ENCODE measurements at places on chromosomes 13 and 19. TPM values are rescaled to one million over a fixed set of nuclear protein-coding genes. Genes with fewer than 3 reads are reported as not detected.

GRCh38 chr13:111898956-111899713, 167.8 kb upstream of the SOX1 start:
- no peak for DNase-seq

DNA sequence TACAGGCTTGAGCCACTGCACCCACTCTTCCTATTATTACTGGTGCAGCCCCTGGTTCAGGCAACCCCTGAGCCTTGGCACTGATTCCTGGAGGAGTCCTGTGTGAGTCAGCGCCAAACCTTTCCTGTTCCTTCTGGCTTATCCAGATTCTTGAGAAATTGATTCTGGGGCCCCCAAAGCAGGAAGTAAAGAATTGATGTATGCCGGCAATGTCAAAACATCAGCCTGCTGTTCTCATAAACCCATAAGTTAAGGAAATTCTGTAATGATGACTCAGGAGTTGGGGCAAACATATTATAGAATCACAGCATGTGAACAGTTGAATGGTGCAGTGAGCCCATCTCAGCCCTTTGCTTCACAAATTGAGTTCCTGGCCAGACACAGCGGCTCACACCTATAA, 1.4 kb upstream of the OR7G3 start:
- no peak for DNase-seq

GRCh38 chr13:24407844-24408243, 98.5 kb downstream of the C1QTNF9 start:
- peak; percentile 9 for DNase-seq

DNA sequence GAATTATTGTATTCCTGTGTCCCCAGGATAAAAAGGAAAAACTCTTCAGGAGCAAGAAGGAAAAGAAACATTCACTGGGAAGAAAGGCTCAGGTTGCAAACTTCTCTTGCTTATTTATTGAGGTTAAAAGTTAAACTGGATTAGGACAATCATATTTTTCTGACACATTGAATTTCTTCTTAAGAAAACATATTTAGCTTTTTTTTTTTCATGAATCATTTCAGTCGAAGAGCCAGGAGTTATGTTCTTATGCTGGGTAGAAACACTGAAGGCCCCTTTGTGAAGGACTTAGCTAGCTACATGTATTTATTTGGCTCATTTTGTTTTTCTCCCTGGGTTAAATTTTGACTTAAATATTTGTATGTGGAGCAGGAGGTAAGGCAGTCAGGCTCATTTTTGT, 434.0 kb downstream of the KLF5 start:
- DNase-seq: no peak

- DNase-seq: no peak
Observed at GRCh38 chr19:57310792-57311191, 9.5 kb upstream of the ZNF543 start.

GRCh38 chr19:36340786-36341372, 38.1 kb downstream of the ZFP14 start:
- DNase-seq: no peak

DNA sequence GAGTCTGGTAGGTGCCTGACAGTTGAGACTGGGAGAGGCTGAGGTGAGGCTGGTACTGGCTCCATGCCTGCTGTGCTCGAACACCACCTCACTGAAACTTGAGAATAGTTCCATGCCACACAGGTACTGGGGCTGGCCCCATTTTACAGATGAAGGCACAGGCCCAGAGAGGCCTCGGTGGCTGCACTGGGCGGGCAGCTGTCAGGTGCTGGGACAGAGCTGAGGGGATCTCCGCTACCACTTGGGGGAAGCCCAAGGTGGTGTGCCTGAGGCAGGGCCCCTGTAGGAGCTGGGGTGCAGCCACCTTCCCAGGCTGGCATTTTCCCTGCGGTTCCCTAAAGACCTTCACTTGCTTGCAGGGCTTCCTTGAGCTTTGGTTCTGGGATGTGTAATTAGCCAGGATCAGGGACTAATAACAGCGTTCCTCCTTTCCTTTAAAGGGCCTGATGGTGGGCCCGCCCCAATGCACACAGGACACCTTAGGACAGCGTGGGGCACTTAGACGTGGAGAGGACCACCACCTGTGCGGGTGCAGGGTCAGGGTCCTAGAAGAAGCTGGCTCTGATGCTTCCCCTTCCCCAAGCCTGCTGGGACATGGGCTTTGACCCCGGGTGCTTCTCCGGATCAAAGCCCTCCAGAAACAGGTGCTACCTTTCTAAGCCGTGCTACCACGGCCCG, 23.6 kb downstream of the CAPN12 start:
- DNase-seq: no peak

GRCh38 chr19:40279120-40279551, 6.0 kb downstream of the AKT2 start:
- no peak for DNase-seq

DNA sequence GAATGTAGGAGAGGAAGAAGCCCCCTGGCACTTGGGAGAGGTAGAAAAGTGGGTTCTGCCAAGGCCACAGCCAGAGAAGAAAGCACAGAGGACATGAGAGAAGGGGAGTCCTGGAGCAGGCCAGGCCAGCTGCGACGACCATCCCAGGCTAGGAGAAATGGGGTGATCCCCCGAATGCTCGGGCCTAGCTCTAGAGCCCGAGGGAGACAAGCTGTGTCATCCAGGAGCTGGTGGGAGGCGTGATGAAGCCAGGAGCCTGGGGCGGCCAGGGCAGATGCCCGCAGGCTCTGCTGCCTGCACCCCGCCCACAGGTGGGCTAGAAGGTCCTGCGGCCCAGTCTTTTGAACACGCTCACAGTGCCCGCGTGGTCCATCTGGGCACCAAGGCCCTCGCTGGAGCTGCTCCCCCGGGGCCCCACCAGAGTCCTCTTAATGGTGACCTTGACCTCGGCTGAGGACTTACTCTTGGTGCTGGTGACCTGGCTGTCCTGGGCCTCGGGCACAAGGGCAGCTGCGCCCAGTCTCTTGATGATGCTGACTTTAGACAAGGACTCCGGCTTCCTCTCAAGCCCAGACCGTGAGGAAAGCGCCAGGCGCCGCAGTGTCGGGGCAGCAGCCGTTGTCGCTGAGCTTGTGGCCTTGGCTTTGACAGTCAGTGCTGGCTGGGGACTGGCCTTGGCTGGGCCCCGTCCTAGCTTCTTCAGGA, 26.5 kb downstream of the C19orf47 start:
- no peak for DNase-seq

- DNase-seq: no peak
Observed at GRCh38 chr13:41700790-41701310, 243.5 kb downstream of the RGCC start.

GRCh38 chr13:31111136-31111535, 50.6 kb downstream of the HSPH1 start:
- no peak for DNase-seq

DNA sequence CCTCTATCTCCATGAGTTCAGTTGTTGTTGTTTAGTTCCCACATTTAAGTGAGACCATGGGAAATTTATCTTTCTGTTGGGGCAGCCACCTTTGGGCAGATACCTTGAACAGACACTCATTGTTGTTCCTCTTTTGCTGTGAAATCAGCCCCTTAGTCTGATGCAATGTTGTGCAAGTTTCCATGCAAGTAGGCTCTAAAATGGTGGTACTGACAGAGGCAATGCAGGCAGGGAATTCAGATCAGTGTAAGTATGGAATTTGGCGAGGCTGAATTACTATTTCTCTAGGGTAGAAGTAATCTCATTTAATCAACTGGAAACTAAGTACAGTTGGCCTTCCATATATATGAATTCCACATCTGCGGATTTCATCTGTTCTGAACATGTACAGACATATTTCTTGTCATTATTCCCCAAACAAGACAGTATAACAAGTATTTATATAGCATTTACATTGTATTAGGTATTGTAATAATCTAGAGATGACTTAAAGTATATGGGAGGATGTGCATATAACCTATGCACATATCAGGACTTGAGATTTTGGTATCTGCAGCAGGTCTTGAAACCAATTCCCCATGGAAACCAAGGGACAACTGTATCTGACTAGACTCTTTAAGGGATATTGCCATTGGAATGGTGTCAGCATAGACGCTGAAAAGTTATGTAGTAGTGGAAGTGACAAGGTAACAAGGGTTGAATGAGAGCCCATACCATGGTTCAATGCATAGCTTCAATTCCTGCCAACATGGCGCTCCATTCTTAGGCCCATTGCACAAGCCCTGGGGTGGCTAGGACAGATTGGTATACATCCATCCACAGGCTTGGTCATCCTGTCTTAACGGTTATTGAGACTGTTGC, 281.5 kb upstream of the HTR2A start:
- no peak for DNase-seq

DNA sequence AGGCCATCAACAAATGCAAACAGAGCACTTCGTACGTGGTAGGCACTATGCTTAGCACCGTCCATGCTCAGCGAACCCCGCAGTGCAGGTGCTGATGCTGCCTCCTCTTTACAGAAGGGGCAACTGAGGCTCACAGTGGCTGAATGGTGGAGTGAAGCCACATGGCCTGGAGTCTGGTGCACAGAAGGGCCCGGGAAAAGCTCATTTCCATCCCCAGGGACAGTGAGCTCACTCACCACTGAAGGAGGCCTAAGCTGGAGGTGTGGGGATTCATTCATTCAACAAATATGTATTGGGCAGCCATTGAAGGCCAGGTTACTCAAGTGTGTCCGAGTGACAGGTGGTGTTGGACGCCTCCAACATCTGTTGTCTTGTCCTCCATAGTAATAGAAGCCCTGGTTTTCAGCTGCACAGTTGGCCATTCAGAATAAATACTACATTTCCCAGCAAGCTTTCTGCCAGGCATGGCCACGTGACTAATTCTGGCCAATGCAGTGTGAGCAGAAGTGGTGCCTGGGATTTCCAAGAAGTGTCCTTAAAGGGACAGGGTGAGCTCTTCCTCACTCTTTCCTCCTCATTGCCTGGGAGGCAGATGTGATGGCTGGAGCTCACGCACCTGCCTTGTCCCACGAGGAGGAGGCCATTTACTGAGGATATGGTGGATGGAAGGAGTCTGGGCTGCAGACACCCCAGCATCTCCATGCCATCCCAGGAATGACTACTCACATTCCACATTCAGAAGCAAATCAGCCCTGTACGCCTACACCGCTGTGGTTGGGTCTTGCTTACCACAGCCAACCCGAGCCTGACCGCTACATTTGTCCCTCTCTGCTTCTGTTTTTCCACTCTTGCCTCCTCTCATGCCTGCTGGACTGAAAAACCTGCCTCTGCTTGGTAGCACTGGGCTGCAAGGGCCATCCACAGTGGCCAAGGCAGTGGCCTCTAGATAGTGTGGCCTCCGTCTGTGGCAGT, 2.3 kb upstream of the ZNRF4 start:
- no peak for DNase-seq

GRCh38 chr13:26376430-26376829, 122.5 kb downstream of the CDK8 start:
- no peak for DNase-seq

DNA sequence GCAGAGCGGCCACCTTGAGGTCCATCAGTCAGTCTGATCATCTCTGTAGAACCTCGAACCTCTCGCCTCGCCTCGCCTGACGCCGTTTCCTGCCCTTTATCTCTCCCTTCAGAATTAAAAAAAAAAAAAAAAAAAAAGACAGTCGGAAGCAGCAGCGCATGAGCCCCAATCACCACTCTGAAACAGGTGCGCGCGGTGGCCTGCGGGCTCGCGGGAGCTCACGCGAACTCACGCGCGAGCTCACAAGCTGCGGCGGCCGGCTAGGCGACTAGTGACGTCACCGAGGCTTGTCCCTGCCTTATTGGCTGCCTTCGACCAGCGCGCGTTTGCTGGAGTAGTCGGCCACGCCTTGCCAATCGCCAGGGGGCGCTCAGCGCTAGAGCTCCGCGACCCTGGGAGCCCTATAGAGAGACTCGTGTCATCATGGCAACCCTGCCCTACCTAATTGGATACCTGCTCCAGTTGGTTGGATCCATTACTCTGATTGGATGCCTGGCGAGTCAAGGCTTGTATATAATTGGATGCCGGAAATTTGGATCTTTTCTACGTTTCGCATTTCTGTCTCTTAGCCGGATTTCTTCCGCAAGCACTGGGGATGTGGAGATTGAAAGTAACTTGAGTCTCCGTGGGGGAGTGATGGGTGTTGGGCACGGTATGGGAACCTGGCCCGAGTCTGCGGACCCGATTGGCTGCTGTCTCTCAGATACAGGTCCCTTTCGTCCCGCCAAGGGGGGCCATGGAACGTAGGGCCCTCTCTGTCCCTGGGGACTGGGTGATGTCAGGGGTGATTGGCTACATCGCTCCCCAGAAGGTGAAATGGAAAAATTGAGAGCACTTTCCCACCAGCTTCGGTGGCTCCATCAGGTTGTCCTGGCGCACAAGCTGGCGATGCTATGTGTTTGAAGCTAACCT, 31.6 kb downstream of the SYT3 start:
- peak; percentile 60 for DNase-seq

GRCh38 chr13:30429721-30430694, 7.7 kb downstream of the UBE2L5 start:
- no peak for DNase-seq

DNA sequence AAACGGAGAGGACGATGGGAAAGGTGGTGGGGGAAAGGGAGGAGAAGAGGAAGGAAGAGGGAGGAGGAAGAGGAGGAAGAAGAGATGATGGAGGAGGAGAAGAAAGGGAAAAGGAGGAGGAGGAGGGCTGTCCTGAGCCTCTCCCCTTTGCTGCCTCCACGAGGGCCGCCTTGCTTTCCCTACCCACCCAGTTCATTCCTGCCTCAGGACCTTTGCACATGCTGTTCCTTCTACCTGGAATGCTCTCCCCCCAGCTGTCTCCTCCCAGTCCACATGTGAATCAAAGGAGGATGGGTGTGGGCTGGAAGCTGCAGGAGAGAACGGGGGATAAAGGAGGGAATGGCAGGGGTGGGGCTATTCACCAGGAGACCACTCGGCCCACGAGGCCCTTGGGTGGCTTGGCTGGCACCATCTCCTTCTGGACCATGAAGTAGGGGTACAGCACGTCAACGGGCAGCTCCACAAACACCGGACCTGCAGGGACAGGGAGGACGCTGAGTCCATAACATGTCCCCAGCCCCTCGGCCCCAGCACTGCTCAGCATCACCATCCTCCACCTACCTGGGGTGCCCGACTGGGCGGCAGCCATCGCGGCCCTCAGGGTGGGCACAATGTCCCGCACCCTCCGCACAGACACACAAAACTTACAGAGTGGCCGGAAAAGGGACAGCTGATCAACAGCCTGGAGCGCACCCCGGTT, 15.3 kb downstream of the SYDE1 start:
- no peak for DNase-seq

GRCh38 chr13:31149604-31150003, 12.1 kb downstream of the HSPH1 start:
- no peak for DNase-seq

- DNase-seq: no peak
Observed at GRCh38 chr13:35005051-35005450, 63.0 kb downstream of the NBEA start.

DNA sequence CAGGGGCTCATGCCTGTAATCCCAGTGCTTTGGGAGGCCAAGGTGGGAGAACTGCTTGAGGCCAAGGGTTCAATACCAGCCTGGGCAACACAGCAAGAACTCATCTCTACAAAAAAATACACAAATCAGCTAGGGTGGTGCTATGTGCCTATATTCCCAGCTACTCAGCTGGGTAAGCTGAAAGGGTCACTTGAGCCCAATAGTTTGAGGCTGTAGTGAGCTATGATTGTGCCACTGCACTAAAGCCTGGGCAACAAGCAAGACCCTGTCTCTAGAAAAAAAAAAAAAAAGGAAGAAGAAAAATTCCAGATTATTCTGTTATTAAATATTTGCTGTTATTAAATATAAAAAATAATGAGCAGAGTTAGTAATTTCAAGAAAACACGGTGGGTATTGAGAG, 131.1 kb downstream of the RGCC start:
- DNase-seq: no peak

Gene KANK3
- 4.4 TPM for total RNA-seq

Gene MEDAG
- not detected for total RNA-seq

Gene MAP1S
- total RNA-seq: 47.6 TPM

Gene PGLYRP1
- total RNA-seq: not detected

Gene IFNL1
- total RNA-seq: not detected

Gene TUBB4A
- total RNA-seq: 1.3 TPM

Gene KASH5
- not detected for total RNA-seq

Gene CEACAM3
- not detected for total RNA-seq
